ENCODE measurements at places on chromosomes 6 and 20.

- DNase-seq, result no peak
Measured at GRCh38 chr6:72748759-72749158, 126.9 kb downstream of the KCNQ5 start.

GRCh38 chr6:117951783-117952182, 44.7 kb downstream of the SLC35F1 start:
- DNase-seq, result no peak

DNA sequence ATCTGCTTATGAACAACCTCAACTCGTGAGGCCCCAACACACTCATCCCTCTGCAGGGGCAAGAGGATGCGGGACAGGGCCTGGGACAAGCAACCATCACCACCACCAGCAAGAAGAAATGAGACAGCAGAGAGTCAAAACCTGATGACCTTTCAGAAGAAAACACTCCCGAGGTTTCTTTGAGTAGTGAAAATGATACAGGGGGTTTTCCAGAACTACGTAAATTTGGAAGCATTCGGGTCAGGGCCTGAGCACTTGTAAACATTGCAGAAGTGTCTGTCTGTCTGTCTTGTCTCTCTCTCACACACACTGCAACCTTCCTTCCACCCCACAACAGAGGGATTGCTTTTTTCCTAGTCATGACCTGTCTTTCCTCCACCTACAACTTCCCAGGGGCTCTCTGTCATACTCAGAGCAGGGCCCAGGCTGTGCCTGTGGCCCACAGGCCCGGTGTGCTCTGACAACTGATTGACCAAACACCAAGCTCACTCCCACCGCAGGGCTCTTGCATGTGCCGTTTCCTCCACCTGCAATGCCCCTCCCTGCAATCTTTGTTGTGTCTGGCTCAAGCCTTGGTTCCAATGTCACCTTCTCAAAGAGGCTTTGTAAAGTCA, 90.9 kb downstream of the BMP7 start:
- no peak for DNase-seq

DNA sequence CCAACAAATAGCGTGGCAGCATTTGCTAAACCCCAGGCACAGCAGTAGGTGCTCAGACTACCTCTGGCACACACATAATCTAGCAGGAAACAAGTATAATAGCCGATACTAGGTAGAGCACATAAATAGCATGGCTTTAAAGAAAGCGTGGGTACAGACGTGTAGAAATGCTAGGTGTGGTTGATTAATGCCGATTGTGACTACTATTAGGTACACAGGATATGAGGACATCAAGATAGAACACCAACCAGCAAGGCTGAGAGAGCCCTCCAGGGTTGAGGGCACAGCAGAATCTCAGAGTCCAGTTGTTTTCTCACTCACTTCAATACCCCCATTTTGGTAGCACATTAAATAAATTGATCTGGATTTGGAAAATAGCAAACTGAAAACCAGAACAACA, 100.5 kb downstream of the PKHD1 start:
- no peak for DNase-seq

DNA sequence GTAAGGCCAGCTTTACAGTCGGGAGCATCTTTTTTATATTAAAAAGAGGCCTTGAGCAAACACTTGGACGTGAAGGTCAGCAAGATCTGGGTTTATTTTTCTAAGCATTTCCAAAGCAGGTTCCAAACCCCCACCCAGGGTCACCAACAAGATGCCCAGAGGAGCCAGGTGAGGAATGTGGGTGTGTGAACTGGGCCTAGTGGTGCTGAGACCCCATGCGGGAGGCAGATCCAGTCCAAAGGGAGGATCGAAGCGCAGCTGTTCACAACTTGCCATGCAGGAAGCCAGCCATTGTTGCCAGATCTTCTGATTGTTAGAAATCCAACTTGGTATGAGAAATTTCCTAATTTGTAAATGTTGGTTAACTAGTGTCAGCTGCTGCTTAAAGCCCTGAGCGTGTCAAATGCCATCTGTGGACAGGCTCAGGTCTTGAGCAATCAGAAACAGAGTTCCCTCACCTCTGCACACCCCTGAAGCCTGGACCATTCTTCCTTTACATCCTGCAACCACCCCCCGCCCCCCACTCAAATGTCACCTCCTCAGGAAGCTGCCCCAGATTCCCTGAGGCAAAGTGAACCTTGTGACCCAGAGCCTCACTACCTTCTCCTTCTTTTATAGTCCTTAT, 46.5 kb downstream of the NFATC2 start:
- no peak for DNase-seq

GRCh38 chr6:95581073-95581472, 3.7 kb downstream of the MANEA start:
- DNase-seq, result peak; percentile 21

DNA sequence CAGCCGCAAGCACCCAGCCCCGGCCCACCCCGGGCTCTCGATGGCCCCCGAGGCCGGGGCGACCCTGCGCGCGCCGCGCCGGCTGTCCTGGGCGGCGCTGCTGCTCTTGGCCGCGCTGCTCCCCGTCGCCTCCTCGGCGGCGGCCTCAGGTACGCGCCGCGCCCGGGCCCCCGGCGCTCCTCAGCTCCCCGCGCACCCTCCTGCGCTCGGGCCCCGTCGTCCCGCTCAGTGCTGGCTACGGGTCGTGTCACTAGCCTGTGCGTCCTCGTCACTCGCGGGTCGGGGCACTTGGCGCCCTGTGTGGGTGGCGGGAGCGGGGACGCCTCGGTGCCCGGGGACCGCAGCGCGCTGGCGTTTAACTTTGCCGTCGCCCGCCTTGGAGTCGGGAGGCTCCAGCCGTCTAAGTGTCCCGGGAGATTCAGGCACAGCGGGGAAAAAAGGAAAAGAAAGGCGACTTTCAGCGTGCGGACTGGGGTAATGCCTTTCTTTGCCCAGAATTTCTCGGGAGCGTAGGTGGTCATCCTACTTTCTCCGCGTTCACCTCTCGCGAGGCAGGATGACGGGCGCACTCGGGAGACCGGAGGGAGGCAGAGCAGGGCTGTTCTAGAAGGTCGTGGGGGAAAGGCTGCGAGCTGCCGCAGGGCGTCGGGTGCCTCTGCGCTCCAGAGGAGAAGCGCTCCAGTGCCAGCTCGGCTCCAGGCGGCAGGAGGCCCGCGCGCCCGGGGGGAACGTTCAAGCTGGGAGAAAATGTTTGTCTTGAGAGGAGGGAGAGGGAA, 545 bp downstream of the FNDC1 start:
- DNase-seq, result no peak

GRCh38 chr6:24931296-24931695, 4.5 kb downstream of the RIPOR2 start:
- DNase-seq, result no peak

GRCh38 chr6:25032934-25033333, 97.2 kb upstream of the RIPOR2 start:
- DNase-seq, result no peak

DNA sequence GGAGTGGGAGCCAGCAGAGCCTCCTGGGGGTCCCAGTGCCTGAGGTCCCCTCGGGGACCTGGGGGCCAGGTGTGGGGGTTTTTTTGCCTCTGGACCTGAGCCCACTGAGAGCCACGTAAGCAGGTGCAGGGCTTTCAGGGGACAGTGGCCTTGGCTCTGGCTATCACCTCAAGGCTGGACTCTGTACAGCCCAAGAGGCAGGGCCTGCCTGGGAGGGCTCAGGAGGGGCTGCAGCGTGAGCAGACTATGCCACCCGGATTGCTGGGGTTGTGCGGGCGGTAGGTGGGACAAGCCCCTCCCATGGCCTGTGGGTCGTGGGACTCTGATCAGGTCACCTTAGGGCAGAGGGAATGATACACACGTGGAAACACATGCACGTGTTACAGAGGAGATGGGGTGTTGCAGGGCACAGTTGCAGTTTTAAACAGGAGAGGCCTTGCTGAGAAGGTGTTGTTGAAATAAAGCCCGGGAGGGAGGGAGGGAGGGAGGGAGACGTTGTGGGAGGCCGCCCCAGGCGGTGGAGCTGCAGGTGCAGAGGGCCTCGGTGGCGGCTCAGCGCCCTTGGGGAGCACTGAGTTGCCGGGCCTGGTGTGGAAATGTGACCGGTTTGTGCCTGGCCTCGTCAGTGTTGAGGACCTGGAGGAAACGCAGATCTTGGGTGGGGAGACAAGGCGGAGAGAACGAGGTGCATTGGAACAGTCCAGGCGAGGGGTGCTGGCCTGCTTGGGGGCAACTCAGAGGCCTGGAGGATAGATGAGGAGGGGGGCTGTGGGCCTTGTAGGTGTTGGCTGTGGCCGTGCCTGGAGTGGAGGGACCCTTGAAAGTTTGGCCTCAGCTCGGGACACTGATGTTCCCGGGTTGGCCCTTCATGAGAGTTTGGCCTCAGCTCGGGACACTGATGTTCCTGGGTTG, 2.3 kb downstream of the TCEA2 start:
- no peak for DNase-seq

GRCh38 chr20:37600486-37600885, 72.8 kb upstream of the BLCAP start:
- no peak for DNase-seq

DNA sequence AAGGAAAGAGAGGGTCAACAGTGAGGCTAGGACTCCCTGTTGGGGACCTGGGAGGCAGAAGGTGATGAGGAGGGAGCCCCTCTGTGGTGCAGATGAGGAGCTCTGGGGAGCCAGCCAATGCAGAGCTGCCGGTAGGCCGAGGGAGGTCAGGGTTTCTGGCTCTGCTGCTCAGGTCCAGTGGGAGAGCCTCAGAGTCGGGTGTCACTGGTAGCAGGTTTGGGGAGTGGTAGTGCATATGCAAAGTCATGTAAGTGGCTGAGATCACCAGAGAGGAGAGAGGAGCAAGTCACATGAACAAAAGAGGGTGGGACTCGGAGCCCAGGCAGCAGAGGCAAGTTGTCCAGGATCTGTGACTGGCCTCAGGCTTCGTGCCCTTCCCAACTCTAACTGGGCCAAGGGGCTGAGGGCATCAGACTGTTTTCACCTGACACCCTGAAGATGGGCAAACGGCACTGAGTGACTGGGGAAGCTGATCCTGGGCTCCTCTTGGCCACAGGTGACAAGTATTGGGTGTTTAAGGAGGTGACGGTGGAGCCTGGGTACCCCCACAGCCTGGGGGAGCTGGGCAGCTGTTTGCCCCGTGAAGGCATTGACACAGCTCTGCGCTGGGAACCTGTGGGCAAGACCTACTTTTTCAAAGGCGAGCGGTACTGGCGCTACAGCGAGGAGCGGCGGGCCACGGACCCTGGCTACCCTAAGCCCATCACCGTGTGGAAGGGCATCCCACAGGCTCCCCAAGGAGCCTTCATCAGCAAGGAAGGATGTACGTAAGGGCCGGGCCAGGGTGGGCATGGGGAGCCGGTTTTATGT, 6.6 kb downstream of the MMP24OS start:
- no peak for DNase-seq

GRCh38 chr6:30238178-30238795, 25.1 kb upstream of the TRIM26 start:
- DNase-seq, result peak; percentile 12

- no peak for DNase-seq
Measured at GRCh38 chr6:18293076-18293904, 29.0 kb upstream of the DEK start.

DNA sequence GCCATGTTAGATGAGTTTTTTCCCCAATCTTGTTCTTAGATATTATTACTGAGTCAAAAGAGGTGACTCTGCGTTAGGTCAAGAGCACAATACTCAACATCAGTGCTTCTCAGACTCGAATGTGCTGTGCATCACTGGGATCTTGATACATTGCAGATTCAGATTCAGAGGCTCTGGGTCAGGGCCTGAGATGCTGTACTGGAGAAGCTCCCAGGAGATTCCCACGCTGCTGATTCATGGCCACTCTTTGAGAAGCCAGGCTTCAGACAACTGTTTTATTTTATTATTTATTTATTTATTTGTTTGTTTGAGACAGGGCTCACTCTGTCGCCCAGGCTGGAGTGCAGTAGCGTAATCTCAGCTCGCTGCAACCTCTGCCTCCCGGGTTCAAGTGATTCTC, 41.4 kb upstream of the ARID1B start:
- DNase-seq, result no peak

- DNase-seq, result no peak
Measured at GRCh38 chr20:13898012-13898612, 92.3 kb downstream of the SEL1L2 start.

GRCh38 chr6:31727034-31727716, 1.9 kb downstream of the DDAH2 start:
- no peak for DNase-seq

DNA sequence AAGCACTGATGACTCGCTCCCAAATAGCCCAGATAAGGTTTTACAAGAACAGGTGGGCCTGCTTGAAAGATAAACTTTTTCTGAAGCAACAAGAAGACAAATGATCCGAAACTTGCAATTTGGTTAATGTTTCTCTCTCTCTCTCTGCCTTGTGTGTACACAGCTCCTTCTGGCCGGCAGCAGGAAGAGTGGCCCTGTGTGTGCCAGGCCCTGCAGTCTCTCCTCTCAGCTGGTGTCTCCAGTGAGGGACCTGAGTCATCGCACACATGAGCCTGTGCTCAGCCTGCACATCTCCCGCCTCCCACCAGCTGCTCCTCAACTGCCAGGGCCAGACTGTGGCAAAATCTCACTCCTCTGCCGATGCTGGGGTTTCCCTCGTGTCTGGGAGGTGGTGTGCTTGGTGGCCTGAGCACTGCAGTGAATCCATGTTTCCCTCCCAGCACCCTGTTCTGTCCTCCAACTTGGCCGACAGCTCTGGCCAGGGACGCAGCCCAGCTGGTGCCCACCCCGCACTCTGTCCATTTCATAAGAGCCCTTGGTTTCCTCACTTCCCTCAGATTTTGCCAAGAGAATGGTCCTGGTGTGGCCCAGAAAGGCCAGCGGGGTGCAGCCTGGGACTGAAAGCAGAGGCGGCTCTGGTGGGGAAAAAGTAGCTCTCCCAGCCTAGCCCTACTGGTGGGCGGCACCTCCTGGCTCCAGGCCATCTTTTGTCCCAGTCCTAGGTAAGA, 49.4 kb downstream of the ERMARD start:
- DNase-seq, result peak; percentile 40

- DNase-seq, result no peak
Measured at GRCh38 chr6:81713205-81713604, 39.3 kb downstream of the TENT5A start.

- no peak for DNase-seq
Measured at GRCh38 chr6:111666847-111667246, 61.2 kb upstream of the TRAF3IP2 start.

GRCh38 chr20:52309181-52309580, 117.6 kb upstream of the ZFP64 start:
- DNase-seq, result no peak

DNA sequence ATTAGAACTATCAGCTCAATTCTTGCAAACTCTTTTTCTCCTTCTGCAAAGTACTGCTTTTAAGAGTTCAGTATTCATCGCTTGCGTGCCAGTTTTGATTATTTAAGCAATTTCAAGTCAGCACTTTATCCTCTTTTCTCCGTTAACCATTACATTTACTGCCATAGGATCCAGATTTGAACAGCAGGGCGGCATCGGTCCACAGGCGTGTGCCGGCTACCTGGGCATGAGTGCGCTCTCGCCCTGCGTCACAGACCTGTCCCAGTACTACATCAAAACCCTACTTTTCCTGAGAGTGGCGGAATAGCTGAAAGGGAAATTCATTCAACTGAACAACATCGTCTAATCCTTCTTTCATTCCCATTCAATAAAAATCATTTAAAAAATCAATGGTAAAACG, 53.4 kb downstream of the MYLK4 start:
- no peak for DNase-seq

- no peak for DNase-seq
Measured at GRCh38 chr6:32943864-32944649, 3.2 kb upstream of the HLA-DMB start.

All from COR-L47 (cell line).